ENCODE measurements at places on chromosomes 2 and 18. TPM values are rescaled to one million over a fixed set of nuclear protein-coding genes. Genes with fewer than 3 reads are reported as not detected.

CPO gene
- 0.09 TPM for total RNA-seq

TEX261 gene
- 24.3 TPM for total RNA-seq

SP140 gene
- total RNA-seq = under 0.01 TPM

DSC2 gene
- total RNA-seq = not detected

SOWAHC gene
- 6.5 TPM for total RNA-seq

C1GALT1C1L gene
- 0.57 TPM for total RNA-seq

MARCHF4 gene
- 0.28 TPM for total RNA-seq

RNF125 gene
- 0.28 TPM for total RNA-seq

DLGAP1 gene
- 0.14 TPM for total RNA-seq

PRSS56 gene
- not detected for total RNA-seq

ASB18 gene
- not detected for total RNA-seq

COLEC12 gene
- total RNA-seq = 79.5 TPM

GPR55 gene
- total RNA-seq = not detected

UGT1A5 gene
- total RNA-seq = not detected

IL36A gene
- total RNA-seq = not detected

GPC1 gene
- 52.1 TPM for total RNA-seq

STEAP3 gene
- 18.2 TPM for total RNA-seq

CYB5A gene
- total RNA-seq = 154 TPM

FOXD4L1 gene
- 0.09 TPM for total RNA-seq
